Glomerular endothelial cell (primary cell): ENCODE measurements at places on chromosomes 6 and 20. TPM values are rescaled to one million over a fixed set of nuclear protein-coding genes. Genes with fewer than 3 reads are reported as not detected.

EBF4 gene
- 2.3 and 4.1 TPM in 2 replicates for total RNA-seq

PDYN gene
- not detected in 2 replicates for total RNA-seq

ETV7 gene
- 2.5 and 2.7 TPM in 2 replicates for total RNA-seq

XKR7 gene
- total RNA-seq: 0.05 TPM in 1 of 2 replicates, not detected in the other

CAGE1 gene
- total RNA-seq: not detected in 2 replicates

AKAP12 gene
- total RNA-seq: 404 and 411 TPM in 2 replicates

FUT9 gene
- 0.15 TPM in 1 of 2 replicates, not detected in the other for total RNA-seq

CTAGE9 gene
- total RNA-seq: 0.05 TPM in 1 of 2 replicates, not detected in the other

GATA5 gene
- total RNA-seq: not detected in 2 replicates

ULBP1 gene
- 3.3 and 4.1 TPM in 2 replicates for total RNA-seq

GRM1 gene
- 0.05 and 0.06 TPM in 2 replicates for total RNA-seq

HLA-DPA1 gene
- 7.3 and 12.8 TPM in 2 replicates for total RNA-seq

POU5F1 gene
- total RNA-seq: not detected in 2 replicates

SLPI gene
- not detected in 2 replicates for total RNA-seq

SOBP gene
- total RNA-seq: 2.1 and 2.3 TPM in 2 replicates

SLC24A3 gene
- total RNA-seq: 0.18 TPM in 1 of 2 replicates, not detected in the other

ABHD16B gene
- total RNA-seq: not detected in 2 replicates

ANKRD66 gene
- total RNA-seq: not detected in 2 replicates

MCM3 gene
- total RNA-seq: 37.6 and 45.4 TPM in 2 replicates

WFDC12 gene
- not detected in 2 replicates for total RNA-seq
